ENCODE measurements at places on chromosomes 2 and 18. TPM values are rescaled to one million over a fixed set of nuclear protein-coding genes. Genes with fewer than 3 reads are reported as not detected.

Gene KCNG2
- 0.32 TPM for total RNA-seq

Gene CMPK2
- 5.5 TPM for total RNA-seq

Gene MAPRE2
- 164 TPM for total RNA-seq

Gene IL36RN
- total RNA-seq = not detected

Gene ASAP2
- 11.8 TPM for total RNA-seq

Gene KCNF1
- 0.27 TPM for total RNA-seq

- no peak for DNase-seq
These were observed 123.0 kb upstream of the THUMPD2 start for GRCh38 chr2:39902103-39902502.

DNA sequence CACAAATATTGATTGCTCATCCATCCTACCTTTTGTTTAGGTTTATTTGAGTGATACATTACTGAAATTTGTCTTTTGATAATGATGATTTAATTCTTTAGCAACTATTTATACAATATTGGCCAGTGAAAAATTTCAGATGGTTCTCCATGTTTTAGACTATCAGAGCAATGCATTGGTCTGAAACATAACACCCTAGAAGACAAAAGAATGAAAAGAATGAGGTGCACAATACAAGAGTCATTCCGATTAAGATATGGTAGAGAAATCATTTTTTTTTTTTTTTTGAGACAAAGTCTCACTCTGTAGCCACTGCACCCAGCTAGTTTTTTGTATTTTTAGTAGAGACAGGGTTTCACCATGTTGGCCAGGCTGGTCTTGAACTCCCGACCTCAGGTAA, 197.4 kb upstream of the FAM98A start:
- no peak for DNase-seq

- no peak for DNase-seq
These were observed 27.5 kb upstream of the CD8A start for GRCh38 chr2:86818114-86818801.

GRCh38 chr18:46335534-46336101, 231.4 kb downstream of the HAUS1 start:
- peak; percentile 55 for DNase-seq

GRCh38 chr2:39281391-39281790, 37.6 kb upstream of the CDKL4 start:
- no peak for DNase-seq

- no peak for DNase-seq
These were observed 505.5 kb upstream of the FAM98A start for GRCh38 chr2:34104601-34105000.

DNA sequence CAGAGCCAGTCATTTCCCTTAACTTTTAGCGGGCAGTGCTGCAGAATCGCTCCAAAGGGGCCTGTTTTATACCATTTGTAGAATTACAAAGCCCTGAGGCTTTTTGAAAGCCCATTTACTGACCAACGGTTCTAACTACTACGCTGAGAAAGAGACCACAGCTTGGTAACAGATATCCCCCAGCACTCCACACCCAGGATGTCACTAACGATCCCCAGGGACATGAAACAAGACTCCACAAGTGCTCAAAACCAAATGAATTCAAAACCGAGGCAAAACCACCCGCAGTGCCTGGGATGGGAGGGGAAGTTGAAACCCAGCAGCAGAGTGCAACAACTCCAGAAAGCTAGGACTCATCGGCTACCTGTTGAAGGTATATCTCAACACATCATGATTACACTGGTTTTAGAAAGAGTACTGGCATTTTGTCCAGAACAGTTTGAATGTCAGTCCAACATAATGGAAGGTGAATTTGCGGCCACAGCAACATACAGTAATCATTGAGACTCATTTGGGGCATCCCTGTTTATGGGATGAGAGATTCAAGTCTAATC, 33.6 kb upstream of the LRP2 start:
- DNase-seq = no peak

DNA sequence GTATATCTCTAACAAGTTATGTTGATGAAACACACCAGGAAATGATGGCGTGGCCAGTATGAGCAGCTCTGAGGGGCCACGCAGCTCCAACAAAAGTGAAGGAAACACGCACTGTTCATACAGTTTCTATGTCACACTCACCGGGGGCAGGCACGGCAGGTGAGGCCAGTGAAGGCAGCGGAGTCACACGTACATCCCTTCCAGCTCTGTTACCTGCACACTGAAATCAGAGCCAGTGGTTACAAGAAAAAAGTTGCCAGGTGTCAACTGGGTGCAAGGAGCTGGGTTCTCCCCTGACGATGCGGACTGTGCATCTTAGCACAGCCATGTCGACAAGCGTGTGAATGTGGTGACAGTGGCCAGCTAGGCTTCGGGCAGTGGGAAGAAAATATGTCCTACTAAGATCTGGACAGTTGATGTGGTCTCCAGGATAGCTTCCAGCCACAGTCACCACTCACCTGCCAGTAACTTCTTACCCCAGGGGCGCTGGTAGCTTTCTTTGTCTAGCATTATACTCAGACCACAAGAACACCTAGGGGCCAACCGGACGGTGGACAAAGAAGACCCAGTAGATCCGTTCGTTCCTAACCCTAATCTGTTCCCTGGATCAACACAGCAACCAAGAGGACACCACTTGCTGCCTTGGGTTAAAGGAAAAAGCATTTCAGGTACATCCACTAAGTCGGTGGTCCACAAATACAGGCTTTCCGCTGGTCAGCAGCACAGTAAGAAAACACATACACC, 10.1 kb downstream of the HJURP start:
- no peak for DNase-seq

DNA sequence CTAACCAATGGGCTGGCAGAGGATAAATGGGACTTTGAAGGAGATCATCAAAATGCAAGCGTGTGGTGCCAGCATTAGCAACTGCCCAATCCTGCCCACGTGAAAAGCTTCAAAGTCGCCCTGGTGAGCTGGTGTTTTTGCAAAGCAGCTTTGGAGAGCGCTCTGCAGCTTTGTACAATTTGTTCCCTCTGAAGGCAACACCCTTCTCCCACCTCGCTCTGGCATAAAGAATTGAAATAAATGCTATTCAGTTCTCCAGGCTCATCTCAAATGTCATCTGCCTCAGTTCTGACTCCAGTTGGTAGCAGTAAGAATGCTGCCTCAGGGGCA, 3.5 kb downstream of the COPS9 start:
- no peak for DNase-seq

- no peak for DNase-seq
These were observed 18.3 kb downstream of the AAK1 start for GRCh38 chr2:69625078-69625795.

GRCh38 chr2:216635171-216635570, 2.0 kb downstream of the IGFBP2 start:
- DNase-seq = no peak

DNA sequence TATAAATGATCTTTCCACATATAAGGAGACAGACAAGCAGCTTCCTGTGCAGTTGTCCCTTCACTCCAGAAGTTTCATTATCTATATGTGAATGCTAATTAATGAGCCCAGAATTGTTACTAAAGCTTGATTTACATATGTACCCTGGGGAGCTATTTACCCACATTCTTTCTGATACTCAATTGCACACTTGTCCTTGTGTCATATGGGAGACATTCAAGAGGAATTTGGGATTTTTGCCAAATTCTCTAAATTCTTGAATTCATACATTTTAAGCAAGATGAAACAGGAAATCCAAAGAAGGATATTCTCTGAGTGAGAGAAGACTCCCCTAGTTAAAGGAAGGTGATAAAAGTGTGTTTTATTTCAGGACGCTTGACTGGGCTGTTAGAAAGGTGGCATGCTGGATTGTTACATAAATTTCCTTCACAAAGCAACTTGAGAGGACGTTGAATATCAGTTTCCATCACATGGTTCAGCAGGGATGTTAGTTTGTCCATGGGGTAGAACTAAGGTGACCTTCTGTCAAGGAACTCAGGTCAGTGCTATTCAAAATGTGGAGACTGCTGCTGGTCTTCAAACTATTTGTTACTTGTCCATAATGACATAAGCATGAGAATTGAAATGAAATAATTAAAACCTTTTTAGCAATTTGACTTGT, 368.2 kb downstream of the IRS1 start:
- DNase-seq = no peak

GRCh38 chr2:110115291-110116032, at the start of gene MALL:
Gene MALL (minus strand): TSS chr2:110115822. CDS start chr2:110115792, 30 bp downstream.
- DNase-seq = no peak

- DNase-seq = peak; percentile 29
These were observed 581 bp downstream of the CAPN14 start for GRCh38 chr2:31216734-31217133.
